ENCODE measurements at places on chromosomes 2 and 18.

- DNase-seq: no peak
Observed at GRCh38 chr2:78411303-78411702, 614.2 kb upstream of the REG3G start.

DNA sequence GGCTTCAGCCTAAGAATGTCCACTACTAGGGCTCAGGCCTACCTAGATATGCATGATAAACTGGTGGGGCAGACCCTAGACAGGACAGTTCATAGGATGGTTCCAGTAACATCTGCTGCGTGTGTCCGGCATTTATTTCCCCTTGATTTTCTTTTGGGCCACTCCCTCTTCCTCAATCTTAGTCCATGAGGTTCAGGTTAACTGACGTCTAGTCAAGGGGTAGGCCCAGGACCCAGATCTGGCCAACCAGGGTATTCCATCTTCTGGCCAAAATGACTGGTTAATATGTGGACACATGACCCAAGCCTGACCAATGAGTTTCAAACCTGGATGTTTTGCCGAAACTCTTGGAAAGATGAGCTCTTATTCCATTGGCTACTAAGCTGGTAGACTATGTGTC, 15.2 kb downstream of the TMEM247 start:
- DNase-seq: no peak

DNA sequence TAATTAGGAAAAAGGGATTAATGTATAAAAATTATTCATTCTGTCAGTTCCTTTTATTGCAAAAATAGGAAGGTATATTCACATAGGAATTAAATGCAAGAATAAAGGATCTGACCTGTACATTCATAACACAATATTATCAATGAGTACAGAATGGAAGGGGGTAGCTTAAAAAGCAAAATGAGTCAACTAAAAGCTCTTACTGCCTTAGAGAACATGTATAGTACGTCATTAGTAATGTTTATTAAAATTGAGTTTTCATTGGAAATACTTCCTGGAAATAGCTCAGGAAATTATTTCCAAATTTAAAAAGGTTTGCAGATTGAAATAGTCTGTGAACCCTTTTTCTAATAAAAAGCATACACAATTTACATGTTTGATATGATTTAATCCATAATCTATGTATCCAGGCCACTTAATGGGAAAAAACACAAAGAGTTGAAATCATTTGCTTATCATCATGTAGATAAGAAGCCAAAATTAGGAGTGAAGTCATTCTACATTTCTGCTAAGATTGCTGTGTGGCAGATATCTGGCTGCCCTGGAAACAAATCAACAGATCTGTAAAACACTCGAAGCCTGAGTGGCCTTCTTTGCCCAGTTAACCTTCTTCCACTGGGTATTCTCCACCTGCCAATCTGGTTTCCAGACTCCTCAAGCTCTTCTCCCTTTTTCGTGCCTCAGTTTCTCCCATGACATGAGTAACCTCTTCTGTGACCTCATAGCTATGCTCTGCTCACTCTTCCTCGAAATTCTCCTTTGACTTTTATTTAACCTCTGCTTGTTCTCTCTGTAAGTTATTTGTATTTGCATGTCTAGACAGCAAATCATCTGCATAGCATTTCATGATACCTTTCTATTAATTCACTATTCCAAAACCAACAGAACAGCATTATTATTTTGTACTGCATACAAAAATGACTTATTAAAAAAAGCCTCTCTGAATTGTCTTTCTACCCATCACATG, 181.2 kb upstream of the REV1 start:
- no peak for DNase-seq

GRCh38 chr2:608711-609110, 68.5 kb downstream of the TMEM18 start:
- DNase-seq: no peak

DNA sequence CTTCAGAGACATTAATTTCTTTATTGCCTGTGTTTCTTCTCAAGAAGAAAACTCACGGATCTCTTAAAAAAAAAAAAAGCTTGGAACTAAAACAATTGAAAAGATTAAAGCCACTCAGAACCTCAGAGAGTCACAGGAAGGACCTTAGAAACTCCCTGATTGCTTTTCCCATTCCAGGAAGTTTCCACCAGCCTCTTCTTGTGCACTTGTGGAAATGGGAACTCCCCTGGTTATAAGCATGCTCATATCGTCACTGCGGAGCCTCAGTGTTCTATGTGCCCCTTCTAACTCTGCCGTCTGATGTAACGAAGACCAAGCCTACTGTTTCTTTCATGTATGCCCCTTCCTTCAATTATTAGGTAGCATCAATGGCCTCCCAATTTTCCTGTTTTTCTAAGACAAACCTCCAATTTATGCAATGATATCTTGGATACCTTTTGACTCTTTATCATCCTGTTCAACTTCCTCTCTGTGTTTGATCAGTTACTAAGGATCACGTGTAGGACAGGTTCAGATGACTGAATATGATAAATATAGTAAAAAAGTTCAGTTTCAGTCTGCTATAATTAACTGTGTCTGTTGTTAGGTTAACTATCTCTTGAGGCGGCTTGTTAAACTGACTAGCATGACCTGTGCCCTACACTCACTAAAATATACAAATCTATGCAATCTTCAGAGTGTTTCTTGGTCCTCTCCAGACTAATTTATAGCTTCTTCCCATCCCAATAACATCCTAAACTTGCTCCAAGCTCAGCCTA, 593.7 kb upstream of the CHAC2 start:
- DNase-seq: no peak

All from left lobe of liver (tissue), 2 donors.